Immature natural killer cell (primary cell): ENCODE measurements at places on chromosomes 11 and 22. TPM values are rescaled to one million over a fixed set of nuclear protein-coding genes. Genes with fewer than 3 reads are reported as not detected.

DNA sequence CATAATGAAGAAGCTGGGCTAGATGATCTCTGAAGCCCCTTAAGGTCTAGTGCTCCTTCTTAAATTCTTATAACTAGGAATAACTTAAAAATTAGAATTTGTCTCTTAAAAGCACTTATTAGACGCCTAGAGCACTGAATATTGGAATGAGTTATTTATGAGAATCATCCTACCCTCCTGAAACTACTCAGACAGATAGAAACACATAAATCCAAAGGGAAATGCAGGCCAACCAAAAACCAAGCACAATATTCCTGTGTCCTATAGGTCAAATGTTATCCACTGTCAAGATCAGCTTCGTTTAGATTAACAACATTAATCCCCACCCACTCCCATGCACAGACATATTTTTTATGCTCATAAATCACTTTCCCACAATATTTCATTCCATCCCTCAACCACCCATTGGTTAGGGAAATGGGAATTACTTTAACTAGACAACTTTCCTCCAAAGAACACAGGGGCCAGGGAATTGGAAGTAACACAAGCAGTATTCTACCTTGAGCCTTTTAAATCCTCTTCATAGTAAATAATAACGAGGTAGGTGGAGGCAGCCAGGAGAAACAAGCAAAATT, 87.1 kb downstream of the CD44 start:
- no peak for DNase-seq
- H3K4me1 ChIP-seq: no peaks in the 10 kb centered on the region
- no peak overlapping the region for H3K4me3 ChIP-seq
- H3K27ac ChIP-seq: peak overlapping the region; percentile 63
- H3K27me3 ChIP-seq: peaks cover 4% of the 10 kb centered on the region

ENTHD1 gene
- not detected for polyA plus RNA-seq

- no peak for DNase-seq
- H3K4me3 ChIP-seq: no peak overlapping the region
- no peak overlapping the region for H3K27ac ChIP-seq
- no peaks in the 10 kb centered on the region for H3K36me3 ChIP-seq
- H3K4me1 ChIP-seq: no peaks in the 10 kb centered on the region
Measured at GRCh38 chr11:22984045-22984444, 123.8 kb upstream of the CCDC179 start.

GRCh38 chr11:11407065-11407762, 54.2 kb upstream of the CSNK2A3 start:
- H3K4me3 ChIP-seq: no peak overlapping the region
- H3K27ac ChIP-seq: no peak overlapping the region
- no peaks in the 10 kb centered on the region for H3K36me3 ChIP-seq
- no peak for DNase-seq
- H3K4me1 ChIP-seq: no peaks in the 10 kb centered on the region
